Muscle of back (tissue), 13 donors: ENCODE measurements at places on chromosomes 6 and 20.

- DNase-seq: no peak
Observed at GRCh38 chr20:57391439-57392301, 474 bp downstream of the RBM38 start.

- no peak for DNase-seq
Observed at GRCh38 chr6:123589317-123589716, 47.4 kb downstream of the TRDN start.

DNA sequence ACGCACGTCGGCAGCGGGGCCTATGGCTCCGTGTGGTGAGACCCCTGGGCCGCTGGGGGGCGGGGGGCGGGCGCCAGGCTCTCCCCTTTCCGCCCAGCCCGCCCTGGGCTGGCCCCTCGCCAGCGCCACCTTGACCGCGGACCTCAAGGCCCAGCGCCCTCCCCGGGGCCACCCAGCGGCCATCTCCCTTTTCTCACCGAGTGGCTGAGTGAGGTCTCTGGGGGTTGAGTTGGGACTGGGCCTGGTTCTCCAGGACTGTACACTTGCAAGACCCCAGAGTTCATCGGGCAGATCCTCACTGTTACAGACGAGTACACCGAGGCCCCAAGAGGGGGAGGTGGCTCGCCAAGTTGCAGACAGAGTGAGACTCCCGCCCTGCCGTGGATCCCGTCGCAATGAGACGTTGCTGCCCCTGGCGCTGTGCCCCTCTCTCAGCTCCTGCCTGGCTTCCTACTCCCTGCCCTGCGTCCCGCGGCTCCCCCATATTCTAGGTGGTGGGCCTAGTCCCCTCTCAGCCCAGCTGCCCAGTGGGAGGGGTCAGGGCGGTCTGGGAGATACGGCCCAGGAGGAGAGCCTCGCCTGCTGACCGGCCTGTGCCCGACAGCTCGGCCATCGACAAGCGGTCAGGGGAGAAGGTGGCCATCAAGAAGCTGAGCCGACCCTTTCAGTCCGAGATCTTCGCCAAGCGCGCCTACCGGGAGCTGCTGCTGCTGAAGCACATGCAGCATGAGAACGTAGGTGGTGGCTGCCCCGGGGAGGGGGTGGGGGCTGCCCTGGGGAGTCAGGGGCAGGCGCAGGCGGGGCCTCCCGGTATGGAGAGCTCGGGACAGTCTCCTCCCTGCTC is 576 bp downstream of the MAPK13 start:
- no peak for DNase-seq

DNA sequence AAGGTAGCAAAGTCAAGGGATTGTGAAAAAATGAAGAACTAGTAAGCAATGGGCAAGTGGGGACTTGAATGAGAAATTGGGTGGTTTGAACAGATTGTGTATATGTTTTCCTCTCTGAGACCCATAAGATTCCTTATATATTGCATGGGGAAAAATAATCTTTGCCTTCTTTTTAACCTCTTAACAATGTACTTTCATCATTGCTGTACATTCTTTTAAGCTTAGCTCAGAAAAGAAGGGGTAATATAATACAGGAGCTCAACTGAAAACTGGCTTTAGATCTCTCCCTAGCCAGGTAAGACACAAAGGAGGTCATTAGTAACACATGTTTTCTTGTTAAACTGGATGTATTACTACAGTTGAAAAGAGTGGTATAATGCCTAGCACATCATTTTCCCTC is 287.2 kb downstream of the RNF144B start:
- no peak for DNase-seq

DNA sequence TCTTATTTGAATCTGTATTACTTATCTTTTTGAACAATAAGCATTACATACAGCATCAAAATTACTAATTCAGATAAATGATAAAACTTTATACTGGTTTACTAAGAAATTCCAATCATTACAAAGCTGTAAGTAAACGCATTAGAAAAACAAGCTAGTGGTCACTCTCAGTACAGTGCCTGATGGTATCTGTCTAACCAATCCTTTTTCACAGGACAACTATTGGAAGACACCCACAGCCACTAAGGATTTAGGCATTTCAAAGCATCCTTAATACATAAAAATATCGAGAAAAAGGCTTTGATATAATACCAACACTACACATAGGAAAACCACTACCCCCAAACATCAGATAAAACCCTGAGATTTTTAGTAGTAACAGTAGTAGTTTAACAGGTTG is 2.6 kb downstream of the CD164 start:
- DNase-seq: no peak

DNA sequence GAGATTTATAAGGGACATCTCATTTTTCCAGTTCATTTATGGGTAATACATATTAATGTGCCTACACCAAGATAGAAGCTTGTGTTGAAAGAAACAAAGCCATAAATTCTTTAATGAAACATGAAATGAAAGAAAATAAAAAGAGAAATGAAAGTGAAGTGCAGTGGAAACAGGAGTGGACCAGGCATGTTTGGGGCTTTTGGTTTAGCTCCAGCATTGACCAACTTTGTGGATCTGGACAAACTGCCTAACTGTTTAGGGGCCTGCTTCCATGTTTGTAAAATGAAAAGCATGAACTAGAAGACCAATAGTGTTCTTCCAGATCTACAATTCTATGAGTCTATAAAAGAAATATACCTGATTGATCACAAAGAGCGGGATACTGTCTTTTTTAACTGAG is 124.9 kb downstream of the GJA10 start:
- DNase-seq: no peak

DNA sequence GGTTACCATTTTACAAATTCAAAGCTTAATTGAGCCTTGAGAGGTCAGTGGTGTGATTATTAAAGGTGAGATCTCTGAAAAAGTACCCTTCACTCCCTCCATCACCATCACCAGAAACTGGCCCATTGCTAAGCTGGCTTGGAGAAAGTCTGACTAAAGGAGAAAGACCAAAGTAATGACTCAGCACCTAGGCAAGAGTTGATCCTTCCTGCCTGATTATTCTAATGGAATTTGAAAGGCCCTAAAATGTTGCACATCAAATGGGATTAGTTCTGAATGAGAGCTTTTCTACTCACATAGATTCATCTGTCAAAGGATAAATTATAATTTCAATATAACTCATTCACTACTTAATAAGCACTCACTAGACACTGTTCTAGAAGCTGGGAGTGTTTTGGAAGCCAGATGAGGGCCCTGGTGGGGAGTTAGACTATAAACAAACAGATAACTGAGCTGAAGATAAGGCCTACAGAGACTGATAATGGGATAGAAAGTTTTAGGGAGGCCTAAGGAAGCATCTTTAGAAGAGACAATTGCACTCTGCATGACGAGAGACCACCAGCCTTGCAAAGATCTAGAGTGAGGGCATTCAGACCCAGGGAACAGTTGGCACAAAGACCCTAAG is 366.7 kb downstream of the SYNE1 start:
- no peak for DNase-seq

DNA sequence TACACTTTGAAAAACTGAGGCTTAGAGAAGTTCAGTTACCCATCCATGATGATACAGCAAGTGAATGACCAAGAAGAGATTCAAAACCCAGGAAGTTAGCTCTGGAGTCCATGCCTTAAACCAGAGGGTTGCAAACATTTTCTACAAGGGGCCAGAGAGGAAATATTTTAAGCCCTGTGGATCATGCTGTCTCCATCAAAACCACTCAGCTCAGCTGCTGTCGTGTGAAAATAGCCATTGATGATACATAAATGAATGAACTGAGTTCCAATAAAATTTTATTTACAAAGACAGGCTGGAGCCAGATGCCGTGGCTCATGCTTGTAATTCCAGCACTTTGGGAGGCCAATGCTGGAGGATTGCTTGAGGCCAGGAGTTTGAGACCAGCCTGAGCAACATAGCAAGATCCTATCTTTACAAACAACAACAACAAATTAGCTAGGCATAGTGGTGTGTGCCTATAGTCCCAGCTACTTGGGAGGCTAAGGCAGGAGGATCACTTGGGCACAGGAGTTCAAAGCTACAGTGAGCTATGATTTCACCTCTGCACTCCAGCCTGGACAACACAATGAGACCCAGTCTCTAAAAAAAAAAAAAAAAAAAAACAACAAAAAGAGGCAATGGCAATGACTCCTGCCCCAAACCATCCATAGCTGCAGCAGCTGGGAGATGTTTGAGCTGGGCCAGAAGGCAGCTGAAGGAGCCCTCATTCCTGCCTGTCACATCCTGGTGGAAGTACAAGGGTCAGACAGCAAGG is 44.1 kb upstream of the RIN2 start:
- DNase-seq: no peak

DNA sequence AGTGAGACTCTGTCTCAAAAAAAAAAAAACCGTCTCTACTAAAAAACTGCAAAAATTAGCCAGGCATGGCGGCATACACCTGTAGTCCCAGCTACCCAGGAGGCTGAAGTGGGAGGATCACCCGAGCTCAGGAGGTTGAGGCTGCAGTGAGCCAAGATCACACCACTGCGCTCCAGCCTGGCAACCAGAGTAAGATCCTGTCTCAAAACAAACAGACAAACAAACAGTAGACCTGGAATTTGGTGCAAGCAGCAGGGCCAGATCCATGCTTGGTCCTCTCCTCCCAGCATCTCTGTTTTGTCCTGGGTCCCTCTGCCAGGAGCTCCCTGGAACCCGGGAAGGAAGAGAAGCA is 11.6 kb downstream of the RIPOR3 start:
- no peak for DNase-seq

DNA sequence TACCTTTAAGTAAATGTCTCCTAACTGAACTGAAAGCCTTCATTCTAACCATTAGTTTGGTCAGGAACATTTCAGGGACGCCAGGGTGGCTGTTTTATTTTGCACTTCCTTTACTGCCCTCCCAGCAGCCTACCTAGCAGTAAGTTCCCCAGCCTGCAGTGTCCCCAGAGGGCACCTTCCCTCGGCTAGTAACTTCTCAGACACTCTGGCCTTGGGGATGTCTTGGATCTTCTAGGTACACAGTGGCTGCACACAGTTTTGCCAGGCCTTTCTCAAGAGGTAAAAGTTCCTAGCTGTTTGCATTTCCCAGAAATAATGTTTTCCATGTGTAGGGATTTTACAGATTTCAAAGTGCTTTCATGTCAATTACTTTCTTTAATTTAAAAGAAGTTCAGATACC is 378 bp upstream of the LAMA2 start:
- no peak for DNase-seq

DNA sequence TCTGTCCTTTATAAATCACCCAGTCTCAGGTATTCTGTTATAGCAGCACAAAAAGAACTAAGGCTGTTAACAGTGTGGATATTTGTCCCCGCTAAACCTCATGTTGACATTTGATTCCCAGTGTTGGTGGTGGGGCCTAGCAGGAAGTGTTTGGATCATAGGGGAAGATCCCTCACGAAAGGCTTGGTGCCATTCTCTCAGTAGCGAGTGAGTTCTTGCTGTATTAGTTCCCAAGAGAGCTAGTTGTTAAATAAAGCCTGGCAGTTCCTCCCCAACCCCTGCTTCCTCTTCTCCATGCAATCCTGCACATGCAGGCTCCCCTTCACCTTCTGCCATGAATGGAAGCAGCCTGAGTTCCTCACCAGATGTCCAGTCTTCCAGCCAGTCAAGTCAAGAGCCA is 29.8 kb upstream of the ERVFRD-1 start:
- DNase-seq: no peak

DNA sequence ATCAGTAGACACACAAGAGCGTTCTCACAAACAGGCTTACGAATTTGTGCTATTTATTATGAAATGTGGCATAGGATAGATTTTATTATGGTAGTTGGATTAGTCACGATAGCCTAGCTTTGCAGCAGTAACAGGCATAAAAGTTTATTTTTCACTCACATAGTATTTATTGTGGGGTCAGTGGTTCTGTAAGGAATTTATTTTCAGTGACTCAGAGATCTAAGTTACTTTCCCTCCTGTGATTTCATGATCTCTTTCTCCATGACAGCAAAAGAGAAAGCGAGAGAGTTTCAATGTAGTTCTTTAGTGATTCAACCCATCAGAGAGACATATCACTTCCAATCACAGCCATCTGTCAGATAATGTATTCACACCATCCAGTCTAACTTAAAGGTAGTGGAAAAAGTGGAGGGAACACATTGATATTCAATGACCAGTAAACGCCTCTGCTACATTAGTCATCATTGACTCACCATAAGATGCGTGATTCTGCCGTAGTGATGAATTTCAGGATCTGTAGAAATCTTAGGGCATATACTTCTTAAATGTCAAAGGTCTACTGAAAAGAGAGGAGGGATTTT is 605.5 kb downstream of the HDGFL1 start:
- DNase-seq: no peak

- peak; percentile 32 for DNase-seq
Observed at GRCh38 chr6:149223904-149224351, 93.6 kb upstream of the TAB2 start.

DNA sequence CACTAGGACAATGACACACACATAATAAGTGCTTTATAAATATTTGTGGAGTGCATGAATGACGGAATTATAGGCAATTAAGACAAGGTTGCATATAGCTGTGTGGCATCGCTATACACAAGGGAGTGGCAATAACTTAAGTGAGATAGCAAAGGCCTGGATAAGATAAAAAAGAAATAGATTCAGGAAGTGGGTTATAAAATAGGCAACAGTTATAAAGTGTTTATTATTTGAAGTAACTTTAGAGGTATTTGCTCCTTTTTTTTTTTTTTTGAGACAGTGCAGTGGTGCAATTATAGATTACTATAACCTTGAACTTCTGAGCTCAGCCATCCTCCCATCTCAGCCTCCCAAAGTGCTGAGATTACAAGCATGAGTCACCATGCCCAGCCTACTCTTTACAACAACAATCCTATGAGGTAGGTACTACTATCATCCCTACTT is 75.9 kb upstream of the LOC128125822 start:
- no peak for DNase-seq

DNA sequence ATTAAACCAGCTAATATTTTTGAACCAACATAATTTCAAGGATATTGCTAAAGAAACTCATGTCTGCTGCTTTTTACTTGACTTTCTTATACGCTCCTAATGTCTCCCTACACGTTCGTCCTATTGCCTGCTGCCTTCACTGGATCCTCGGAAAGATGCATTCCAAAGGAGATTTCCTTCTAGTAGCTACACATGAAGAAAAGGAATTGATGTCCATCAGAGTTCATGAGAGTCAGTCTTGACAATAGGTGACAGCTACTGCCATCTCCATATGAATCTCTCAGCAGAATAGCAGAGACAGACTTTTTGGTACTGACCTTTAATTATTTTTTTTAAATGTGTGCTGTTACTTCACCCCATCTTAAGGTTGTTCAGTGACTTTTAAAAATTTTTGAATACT is 24.2 kb upstream of the COL9A1 start:
- DNase-seq: no peak

DNA sequence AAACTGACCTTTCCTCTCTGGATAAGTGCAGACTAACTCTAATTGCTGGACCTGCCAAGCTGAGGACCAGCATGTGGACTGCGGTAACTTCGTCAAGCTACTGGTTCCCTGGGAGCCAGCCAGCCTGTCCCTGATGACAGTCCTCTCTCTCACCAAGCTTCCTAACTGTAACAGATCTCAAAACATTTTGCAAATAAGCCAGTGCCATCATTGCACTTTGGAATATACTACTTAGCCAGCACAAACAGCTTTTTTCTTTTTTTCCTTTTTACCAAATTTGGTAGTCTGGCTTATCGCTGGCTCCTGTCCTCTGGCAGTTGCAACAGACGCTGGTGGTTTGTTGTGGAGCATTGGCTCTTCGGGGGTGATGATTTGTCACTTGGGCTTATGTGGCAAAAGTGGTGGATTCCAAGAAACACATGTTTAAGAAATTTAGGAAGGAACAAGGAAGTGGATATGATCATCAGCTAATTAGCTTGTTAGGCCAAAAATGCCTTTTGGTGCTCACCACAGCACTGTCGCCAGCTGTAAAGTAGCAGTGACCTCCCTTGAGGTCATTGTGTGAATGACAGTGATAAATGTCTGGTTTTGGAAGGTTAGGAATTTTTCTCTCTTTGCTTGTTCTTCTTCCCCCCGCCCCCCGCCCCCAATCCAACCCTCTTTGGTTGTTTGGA is 171.7 kb downstream of the CLIC5 start:
- peak; percentile 40 for DNase-seq

GRCh38 chr6:74755196-74755595 is 450.7 kb downstream of the COL12A1 start:
- DNase-seq: no peak
